ENCODE measurements at places on chromosomes 6 and 20. TPM values are rescaled to one million over a fixed set of nuclear protein-coding genes. Genes with fewer than 3 reads are reported as not detected.

- no peak overlapping the region for H3K4me3 ChIP-seq
- no peaks in the 10 kb centered on the region for H3K27me3 ChIP-seq
- H3K27ac ChIP-seq, result no peak overlapping the region
- no peaks in the 10 kb centered on the region for H3K36me3 ChIP-seq
- no peaks in the 10 kb centered on the region for H3K4me1 ChIP-seq
- DNase-seq, result no peak
Measured at GRCh38 chr20:61953037-61954021, 112.4 kb downstream of the TAF4 start.

DNA sequence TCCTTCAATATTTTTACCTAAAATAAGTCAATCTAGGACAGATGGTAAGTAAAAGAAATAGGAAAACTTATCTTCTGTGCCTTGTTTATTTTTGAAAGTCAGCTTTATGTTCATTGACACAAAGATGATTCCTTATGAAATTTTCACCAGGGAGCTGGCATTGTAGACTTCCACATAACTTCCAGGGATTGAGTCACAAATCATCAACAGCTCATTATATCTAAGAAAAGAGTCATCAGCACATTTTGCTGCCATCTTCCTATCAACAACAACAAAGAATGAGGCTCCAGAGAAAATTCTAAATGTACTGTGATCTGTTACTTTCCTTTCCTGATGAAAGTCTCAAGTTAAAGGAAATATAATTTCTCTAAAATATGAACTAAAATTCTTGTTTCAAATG, 48.5 kb downstream of the CFAP61 start:
- no peak overlapping the region for H3K4me3 ChIP-seq
- no peak for DNase-seq
- H3K36me3 ChIP-seq, result no peaks in the 10 kb centered on the region
- no peaks in the 10 kb centered on the region for H3K4me1 ChIP-seq
- no peaks in the 10 kb centered on the region for H3K27me3 ChIP-seq

DNA sequence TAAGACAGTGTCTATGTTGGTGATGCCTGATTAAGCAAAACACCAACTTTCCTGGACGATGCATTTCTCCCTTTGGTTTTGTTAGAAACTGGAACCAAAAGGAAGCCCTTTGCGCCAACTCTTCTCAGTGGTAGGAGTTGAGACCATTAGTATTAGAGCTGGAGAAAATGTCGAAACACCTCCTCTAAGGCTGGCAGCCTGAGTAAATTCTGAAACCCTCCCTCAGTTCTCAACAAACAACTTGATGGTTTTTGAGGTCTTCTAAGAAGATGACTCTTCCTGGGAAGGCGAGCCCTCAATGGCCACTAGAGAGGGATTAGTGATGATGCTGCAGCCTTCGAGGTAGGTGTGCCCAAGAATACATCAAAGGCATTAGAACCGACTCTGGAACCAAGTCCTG, 78.4 kb upstream of the CCN6 start:
- H3K4me1 ChIP-seq, result peaks cover 5% of the 10 kb centered on the region
- no peak for DNase-seq
- no peak overlapping the region for H3K4me3 ChIP-seq
- H3K27me3 ChIP-seq, result no peaks in the 10 kb centered on the region

- H3K4me1 ChIP-seq, result peaks cover 16% of the 10 kb centered on the region
- no peaks in the 10 kb centered on the region for H3K36me3 ChIP-seq
- no peak overlapping the region for H3K27ac ChIP-seq
- no peaks in the 10 kb centered on the region for H3K27me3 ChIP-seq
- no peak for DNase-seq
- no peak overlapping the region for H3K4me3 ChIP-seq
Measured at GRCh38 chr6:18343741-18344140, 43.4 kb upstream of the RNF144B start.

Gene PHACTR2
- 76.9 TPM for total RNA-seq

Data from esophagus squamous epithelium (tissue), 5 donors.